ENCODE measurements at places on chromosomes 6 and 20.

GRCh38 chr6:14656649-14657048 lies 539.1 kb downstream of the CD83 start:
- no peak for DNase-seq

DNA sequence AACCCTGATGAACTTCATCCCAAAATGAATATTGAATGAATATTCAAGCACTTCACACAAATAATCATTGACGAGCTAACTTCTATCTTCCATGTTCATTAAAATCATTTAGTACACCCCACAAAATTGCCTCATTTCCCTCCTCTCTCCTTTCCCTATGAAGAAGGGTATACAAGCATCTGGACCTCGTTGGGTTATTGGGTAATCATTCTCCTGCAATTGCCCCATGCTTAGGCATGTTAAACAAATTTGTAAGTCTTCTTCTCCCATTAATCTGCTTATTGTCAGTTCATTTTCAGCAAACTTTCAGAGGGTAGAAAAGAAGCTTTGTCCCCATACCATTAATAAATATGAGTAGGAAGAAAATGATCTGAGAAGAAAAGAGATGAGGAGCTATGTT lies 27.6 kb downstream of the PRKN start:
- no peak for DNase-seq

GRCh38 chr6:128097009-128097408 lies 196.2 kb upstream of the THEMIS start:
- DNase-seq = no peak

- DNase-seq = no peak
These were observed 24.0 kb downstream of the SLC13A3 start for GRCh38 chr20:46627234-46627633.

DNA sequence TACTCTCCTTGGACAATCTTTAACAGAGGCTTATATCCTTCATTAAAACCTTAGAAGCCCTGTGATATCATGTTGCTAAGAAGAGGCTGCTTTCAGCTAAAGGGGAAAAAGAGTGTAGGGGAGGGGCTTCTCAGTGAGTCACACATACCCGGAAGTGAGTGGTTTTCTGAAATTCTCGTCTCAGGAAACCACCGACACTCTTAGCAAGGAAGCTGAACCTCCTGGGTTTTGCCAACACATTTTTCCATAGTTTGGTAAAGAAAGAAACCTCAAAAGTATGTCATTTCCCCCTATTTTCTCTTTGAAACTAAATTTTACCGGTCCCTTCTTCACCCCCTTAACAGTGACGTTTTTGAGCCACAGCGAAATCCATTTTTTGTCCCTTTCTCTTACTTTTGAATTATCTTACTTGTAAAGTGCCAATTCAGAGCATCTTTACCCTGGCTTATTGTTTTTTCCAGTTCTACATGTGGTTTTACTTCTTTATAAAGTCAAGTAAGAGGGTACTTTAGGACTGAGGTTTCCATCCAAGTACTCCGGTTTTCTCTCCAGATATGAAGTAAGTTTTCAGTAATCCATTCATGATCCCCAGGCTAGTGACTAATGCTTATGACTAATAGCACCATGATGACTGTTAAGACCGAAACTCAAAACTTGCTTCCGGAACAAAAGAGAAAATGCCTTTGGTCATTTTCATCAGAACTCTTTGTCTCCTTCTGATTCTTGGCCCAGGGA lies 219.3 kb downstream of the ARHGAP18 start:
- peak; percentile 78 for DNase-seq

DNA sequence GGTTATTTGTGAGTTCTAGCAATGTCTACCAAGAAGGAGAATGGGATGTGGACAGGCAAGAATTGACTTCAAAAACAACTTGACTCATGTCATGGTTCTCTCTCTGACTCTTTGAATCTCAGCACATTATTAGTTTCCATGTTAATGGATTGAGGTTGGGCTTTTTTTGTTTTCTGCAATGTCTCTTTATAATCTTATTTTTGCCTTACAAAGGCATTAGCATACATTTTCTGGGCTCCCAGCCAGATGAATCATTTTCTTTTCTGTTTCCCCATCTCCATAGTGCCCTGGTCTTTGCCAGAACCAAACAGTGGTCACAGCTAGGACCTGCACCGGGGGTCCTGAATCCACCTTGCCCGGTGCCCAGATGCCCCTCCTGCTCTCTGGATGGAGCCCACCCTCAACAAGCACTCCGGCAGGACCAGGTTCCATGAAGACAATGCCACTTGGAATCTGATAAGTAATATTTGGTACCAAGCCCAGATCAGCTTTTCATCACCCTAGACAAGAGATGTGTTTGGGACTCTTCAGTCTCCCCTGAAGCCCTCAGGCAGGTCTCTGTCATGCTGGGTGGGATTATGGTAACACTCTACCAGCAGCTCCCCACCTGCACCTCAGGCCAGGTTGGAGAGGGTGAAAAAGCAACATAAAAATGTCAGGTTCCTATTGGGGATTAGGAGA lies 266.7 kb upstream of the SULF2 start:
- no peak for DNase-seq

DNA sequence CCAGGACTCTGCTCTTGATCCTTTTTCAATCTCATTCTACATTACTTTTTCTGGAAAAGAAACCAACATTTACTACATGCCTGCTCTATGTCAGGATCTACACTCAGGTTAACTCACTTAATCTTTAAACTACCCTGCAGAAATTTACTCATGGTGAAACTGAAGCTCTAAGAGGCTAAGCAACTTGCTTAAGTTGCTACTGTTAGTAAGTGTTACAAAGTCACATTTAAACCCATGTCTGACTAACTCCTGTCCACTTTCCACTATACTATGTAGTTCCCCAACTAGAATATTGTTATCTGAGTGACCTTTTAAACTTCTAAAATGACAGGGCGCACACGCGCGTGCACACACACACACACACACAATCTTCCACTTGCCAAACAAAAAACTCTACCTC lies 5.0 kb downstream of the CEP162 start:
- DNase-seq = no peak

GRCh38 chr6:11273406-11274065 lies 41.1 kb upstream of the NEDD9 start:
- no peak for DNase-seq

DNA sequence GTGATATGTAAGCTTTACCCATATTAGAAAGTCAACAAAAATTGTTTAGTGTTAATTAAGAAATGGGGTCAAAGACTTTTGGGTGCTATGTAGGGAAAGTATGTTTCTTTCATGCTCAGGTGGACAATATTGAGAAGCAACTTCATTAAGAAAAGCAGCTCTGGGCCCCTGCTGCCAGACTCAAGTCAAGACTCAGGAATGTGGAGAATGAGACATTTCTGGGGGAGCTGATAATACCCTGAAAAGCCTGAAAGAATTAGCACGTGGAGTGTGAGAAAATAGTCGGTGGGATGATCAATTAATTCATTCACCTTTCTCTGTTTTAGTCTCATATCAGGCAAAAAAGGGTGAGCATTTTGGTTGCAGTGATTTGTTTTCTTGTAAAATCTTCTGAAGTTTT lies 175.1 kb upstream of the IMPG1 start:
- no peak for DNase-seq

GRCh38 chr6:71496722-71497033 lies 208.1 kb downstream of the OGFRL1 start:
- DNase-seq = no peak

GRCh38 chr20:63947638-63948456 lies 8.4 kb downstream of the UCKL1 start:
- peak; percentile 27 for DNase-seq

DNA sequence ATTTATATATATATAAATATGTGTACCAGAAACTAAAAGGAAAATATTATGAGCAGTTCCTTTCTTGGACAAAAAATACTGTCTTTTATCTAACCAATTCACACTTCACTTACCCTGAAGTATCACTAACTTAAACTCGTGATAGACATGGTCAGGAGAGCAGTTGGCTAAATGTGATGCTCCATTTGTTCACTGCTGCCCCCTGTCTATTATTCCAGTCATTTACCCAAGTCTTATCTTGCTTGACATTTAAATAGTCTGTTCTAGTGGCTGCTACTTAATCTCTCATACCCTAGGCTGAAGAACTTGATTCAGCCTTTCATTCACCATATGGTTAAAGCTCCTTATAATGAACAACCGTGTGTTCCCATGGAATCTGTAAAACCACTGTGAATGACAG lies 789.6 kb upstream of the EYS start:
- no peak for DNase-seq

GRCh38 chr6:46050845-46051405 lies 35.3 kb upstream of the CLIC5 start:
- DNase-seq = no peak

DNA sequence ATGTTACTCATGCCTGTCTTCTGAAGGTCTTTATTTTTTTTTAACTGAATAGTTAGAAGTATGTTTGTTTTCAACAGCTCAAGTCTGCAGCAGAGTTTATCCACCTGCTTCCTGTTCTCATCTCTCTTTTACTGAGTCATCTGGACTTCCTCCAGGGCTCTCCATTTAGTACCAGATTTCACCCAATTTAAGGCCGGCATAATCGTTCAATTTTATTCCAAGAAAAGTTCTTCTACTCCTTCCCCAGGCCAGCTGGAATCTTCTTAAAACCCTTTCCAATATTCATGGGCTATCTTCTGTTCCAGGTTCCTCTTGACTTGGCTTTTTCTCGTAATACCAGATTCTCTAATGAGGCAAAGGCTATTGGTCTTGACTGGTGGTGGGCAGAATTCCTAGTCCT lies 79.0 kb upstream of the LAMA2 start:
- DNase-seq = no peak

GRCh38 chr6:14068623-14069022 lies 48.9 kb upstream of the CD83 start:
- DNase-seq = no peak

- no peak for DNase-seq
These were observed 23.5 kb downstream of the ZFP64 start for GRCh38 chr20:52168116-52168515.

DNA sequence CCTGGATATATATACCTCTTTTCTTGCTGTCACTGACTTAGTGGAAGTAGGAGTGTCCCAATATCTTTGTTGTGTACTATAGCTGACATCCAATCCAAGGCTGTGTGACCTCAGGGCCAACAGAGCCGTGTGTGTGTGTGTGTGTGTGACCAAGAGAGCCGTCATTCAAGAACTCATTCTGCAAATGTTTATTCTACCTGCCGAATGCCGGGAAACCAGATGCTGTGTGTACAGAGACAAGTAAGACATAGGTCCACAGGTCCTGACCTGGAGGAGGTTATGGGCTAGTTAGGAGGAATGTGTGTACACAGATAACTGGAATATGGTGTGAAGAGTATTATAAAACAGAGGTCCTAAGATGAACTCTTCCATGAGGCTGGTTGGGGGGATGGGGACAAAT lies 190.0 kb downstream of the DHX35 start:
- no peak for DNase-seq

DNA sequence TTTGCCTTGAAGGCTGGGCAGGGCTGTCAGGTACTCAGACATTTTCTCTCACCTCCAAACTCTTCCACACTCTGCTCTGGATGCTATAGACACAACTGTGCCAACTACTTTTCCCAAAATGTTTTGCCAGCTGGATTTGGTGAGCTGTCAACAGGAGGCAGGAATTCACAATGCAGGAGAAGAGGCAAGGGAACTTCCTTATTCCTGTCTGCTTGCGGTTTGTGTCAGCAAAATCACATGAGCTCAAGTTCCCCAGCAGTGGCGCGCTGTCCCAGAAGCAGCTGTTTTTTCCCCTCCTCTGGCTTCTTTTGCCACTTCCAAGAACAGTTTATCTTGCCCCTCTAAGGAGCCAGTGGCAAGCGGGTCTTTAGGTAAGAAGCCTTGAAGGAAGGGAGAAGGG lies 608.2 kb downstream of the PRKN start:
- no peak for DNase-seq

DNA sequence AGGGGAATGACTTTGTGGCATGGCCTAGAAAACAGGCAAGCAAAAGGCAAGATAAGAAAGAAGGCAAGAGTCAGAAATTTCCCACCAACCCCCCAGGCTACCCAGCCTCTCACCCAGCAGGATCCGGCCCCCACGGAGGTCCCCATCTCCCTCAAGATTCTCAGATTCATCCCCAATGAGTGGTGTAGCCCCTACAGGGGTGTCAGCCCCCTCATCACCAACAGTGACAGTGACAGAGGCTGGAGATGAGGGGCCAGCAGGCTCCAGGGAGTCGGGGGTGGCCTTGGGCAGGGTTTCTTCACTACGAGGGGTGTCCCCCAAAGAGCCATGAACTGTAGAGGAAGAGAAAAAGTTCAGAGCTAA lies 1.0 kb downstream of the EHMT2 start:
- no peak for DNase-seq

GRCh38 chr6:73579389-73579788 lies 58.6 kb upstream of the EEF1A1 start:
- no peak for DNase-seq

DNA sequence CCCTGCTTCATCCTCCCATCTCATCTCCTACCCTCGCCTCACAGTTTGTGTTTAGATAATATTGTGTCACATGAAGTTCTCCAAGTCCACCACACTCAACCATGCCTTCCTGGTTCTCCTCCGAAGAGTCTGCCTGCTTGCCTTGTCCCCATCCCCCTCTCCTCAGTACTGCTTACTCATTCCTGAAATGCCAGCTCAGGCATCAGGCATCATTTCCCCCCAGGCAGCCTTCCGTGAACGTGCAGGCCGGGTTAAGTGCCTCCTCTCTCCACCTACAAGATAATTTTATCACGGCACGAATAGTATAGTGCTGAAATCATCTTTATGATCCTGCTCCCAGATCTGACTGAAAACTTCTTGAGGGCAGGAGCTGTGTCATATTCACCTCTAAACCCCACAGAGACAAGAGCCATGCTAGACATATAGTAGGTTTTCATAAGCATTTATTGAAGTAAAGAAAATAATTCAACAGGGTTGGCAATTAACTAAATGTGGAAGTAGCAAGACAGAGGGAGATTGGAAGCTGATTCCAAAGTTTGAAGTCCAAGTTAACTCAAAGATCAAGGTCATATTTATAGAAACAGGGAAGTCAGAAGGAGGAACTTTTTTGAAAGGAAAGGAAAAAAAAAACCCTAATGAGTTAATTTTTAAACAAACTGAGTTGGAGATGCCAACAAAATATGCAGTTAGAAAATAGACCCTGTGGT lies 48.7 kb upstream of the BMP2 start:
- DNase-seq = no peak

GRCh38 chr20:20549267-20549612 lies 163.2 kb downstream of the RALGAPA2 start:
- DNase-seq = no peak

- DNase-seq = peak; percentile 47
These were observed 56.5 kb downstream of the CD40 start for GRCh38 chr20:46174469-46175126.

- DNase-seq = peak; percentile 39
These were observed 67.0 kb downstream of the TNFRSF21 start for GRCh38 chr6:47242483-47243386.

GRCh38 chr20:55978550-55978949 lies 26.8 kb downstream of the CBLN4 start:
- no peak for DNase-seq

- no peak for DNase-seq
These were observed 36.0 kb upstream of the KLHL31 start for GRCh38 chr6:53701333-53702218.
